ENCODE measurements at places on chromosomes 2 and 18. TPM values are rescaled to one million over a fixed set of nuclear protein-coding genes. Genes with fewer than 3 reads are reported as not detected.

Gene CNGA3
- total RNA-seq: 9.7 TPM

Gene CRYGC
- total RNA-seq: 1,741 TPM

Gene CFAP53
- 1.2 TPM for total RNA-seq

Gene SMAD4
- 216 TPM for total RNA-seq

Gene HSPD1
- 223 TPM for total RNA-seq

Gene IL1R2
- 1.0 TPM for total RNA-seq

Gene CYBRD1
- total RNA-seq: 119 TPM

Gene ABHD3
- total RNA-seq: 11.8 TPM

Gene KHK
- total RNA-seq: 2.5 TPM

Gene IGFBP2
- total RNA-seq: 169 TPM

Gene EVX2
- not detected for total RNA-seq

Gene UGT1A10
- not detected for total RNA-seq

Gene DYNAP
- total RNA-seq: not detected

Gene MCFD2
- total RNA-seq: 96.5 TPM

Gene DGUOK
- total RNA-seq: 39.1 TPM

Gene PLEK
- 7.2 TPM for total RNA-seq

Gene FOXD4L1
- total RNA-seq: not detected

Gene ANKRD29
- 6.7 TPM for total RNA-seq

Gene ARHGAP15
- total RNA-seq: 20.8 TPM

Gene LTBP1
- total RNA-seq: 132 TPM

Gene SIX3
- 35.2 TPM for total RNA-seq

Gene EPB41L5
- 70.6 TPM for total RNA-seq

Gene RESP18
- not detected for total RNA-seq

Gene DLX1
- 0.88 TPM for total RNA-seq

Gene TMEM37
- total RNA-seq: 5.1 TPM

Gene IL18RAP
- total RNA-seq: 0.33 TPM

Gene PAX3
- total RNA-seq: 5.7 TPM

Gene CDH2
- 225 TPM for total RNA-seq

Gene CD8B2
- total RNA-seq: 0.11 TPM

Data from camera-type eye (tissue), 1 donor.